HTR-8/SVneo (cell line): ENCODE measurements at places on chromosomes 16 and 17.

DNA sequence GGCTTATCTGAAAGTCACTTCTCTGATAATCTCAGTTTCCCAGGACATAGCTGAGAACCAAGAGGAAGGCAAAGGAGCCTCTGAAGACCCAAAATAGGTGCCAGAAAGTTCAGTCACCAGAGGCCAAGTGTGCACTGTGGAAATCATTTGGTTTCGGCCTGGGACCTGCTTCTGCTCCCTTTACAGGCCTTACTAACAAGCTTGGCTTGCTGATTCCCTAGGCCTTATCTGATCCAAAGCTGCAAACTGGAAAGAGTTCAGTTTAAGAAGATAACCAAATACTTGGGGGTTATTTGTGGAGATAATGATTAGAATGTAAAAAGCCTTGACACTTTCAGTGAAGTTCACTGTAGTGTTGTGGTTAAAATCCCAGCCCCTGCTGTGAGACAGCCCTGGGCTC is 17.0 kb downstream of the ITGA3 start:
- no peak for DNase-seq

DNA sequence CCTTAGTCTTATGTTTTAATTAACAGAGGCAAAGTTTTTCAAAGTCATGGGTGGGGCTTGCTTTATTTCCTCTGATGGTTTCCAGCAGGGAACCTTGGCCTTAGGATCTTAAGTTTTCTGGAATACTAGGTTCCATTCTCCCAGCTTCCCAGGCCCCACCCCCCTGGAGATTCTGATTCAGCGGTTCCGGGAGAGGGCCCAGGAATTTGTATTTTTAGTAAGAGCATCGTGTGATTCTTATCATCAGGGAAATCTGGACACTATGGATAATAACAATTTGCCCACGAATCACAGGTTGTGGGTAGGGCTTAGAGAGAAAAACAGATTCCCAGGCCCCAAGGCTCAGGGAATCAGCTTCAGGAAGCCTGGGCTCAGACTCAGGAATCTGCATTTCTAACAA is 263.6 kb downstream of the NTN1 start:
- DNase-seq = no peak

DNA sequence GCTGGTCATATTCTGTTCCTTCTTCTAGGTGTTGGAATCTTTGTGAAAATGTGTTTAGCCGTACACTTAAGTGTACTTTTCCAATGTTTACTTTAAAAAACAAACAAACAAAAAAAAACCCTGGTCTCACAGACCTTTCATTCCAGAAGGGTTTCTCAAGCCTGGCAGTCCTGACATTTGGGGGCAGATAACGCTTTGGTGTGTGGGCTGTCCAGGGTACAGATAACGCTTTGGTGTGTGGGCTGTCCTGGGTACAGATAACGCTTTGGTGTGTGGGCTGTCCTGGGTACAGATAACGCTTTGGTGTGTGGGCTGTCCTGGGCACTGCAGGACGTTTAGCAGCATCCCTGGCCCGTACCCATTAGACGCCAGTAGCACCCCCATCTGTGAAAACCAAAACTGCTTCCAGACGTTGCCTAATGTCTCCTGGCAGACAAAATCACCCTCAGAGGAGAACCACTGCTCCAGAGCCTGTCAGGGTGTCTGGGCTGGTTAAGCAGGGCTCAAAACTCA is 15.2 kb upstream of the FLCN start:
- no peak for DNase-seq

DNA sequence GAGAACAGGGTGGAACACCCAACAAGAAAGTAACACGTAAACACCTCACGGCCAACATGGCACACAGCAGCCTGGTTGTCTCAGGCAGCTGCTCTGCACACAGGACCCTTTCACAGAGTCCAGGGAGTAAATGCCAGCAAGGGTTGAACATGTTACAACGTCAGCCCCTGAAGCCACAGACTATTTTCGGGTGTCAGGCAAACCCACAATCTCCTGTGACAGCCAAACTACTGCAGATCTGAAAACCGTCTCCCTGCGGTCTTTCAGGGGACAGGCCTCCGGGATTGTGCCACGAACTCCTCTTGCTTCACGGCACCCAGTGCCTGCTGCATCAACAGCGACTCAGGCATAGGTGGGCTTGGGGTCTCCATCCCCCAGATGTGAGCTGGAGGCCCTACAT is 127.7 kb downstream of the XYLT1 start:
- no peak for DNase-seq

DNA sequence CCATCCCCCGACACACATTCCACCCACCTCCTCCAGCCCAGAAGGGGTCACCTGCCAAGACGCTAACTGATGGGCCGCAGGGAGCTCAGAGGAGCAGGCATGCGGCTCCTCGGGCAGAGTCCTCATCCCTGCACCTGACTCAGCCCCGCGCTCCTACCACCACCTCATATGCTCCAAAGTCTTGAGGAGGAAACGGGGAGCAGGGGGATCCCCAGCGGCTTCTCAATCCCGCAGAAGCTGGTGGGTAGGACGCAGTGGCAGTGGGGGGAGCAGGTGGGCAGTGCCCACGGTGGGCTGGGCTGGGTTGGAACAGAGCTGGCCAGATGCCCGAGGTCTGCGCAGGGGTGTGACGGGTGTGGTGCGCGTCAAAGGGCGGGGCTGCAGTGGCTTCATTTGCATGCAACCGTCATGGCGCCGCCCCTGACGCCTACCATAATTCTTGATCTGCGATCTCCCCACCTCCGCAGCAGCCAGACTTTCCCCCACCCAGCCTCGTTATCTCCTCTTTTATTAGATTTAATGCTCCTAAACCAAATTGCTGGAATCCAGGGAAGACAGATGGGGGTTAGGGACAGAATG is 39.0 kb upstream of the EMP2 start:
- no peak for DNase-seq

GRCh38 chr17:63165400-63165799 is 199.4 kb downstream of the TANC2 start:
- DNase-seq = no peak

GRCh38 chr17:15659663-15660062 is 24.4 kb downstream of the TRIM16 start:
- no peak for DNase-seq
